ENCODE measurements at places on chromosomes 16 and 17.

- DNase-seq: peak; percentile 92
These were observed 353.1 kb downstream of the FOXL1 start for GRCh38 chr16:86931410-86931941.

DNA sequence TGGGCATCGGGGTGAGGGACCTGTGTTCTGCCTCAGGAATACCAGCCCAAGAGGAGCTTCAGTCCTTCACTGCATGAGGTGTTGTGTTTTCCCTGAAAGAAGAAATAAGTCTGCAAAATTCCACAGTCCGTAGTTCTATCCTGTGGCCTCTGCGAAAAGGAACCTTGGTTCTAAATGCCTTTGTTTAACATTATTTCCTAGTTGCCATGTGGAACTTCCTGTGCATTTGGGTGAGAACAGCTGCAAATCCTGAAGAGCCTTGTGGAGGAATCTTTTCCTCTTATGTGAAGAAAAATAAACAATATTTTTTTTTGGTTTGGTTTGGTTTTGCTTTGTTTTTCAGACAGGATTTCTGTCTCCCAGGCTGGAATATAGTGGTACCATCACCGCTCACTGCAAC, 9.8 kb downstream of the PSKH1 start:
- no peak for DNase-seq

DNA sequence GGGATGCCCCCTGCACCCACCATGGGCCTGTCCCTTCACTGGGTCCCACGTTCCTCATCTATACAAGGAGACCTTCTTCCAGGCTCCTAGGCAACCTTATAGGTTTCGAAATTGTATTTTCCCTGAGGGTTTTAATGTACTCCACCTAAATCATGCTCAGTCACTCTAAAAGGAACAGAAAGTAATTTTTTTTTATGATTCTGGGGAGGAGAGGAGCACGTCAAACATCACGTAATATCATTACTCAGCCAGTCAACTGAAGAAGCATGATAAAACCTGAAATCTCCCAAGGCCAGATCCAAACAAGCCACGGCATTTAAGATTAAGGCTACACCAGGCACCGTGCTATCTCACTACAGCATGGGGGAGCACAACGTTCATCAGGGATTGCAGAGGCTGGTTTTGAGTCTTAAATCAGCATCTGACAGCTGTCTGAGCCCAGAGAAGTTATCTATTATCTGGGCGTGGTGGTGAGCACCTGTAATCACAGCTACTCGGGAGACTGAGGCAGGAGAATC, 3.9 kb upstream of the TMEM114 start:
- no peak for DNase-seq

DNA sequence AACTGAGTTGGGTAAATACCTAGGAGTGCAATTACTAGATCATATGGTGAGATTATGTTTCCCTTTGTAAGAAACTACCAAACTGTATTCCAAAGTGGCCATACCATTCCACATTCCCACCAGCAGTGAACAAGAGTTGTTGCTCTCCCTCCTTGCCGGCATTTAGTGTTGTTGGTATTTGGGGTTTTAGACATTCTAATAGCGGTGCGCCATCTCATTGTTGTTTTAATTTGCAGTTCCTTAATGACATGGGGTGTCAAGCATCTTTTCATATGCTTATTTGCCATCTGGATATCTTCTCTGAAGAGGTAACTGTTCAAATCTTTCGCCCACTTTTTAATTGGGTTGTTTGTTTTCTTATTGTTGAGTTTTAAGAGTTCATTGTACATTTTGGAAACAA, 164.2 kb upstream of the LHX1 start:
- DNase-seq: no peak

- DNase-seq: no peak
These were observed 5.9 kb downstream of the RPUSD1 start for GRCh38 chr16:782258-782657.

- DNase-seq: peak; percentile 48
These were observed 4.4 kb downstream of the SHBG start for GRCh38 chr17:7634384-7634783.

- no peak for DNase-seq
These were observed 9.7 kb downstream of the ABCC12 start for GRCh38 chr16:48146131-48146530.

DNA sequence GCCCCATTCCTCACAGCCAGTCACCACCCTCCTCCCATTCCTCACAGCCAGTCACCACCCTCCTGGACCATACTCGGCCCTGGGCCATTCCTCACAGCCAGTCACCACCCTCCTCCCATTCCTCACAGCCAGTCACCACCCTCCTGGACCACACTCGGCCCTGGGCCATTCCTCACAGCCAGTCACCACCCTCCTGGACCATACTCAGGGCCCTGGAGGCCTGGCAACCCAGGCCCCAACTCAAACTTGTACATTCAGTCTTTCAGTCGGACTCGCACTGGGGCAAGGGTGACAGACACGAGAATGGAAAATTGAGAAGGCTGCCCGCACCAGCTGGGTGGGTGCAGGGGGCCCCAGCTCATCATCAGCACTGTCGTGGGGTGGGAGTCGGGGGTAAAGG, 30.4 kb upstream of the FOXK2 start:
- DNase-seq: peak; percentile 62

DNA sequence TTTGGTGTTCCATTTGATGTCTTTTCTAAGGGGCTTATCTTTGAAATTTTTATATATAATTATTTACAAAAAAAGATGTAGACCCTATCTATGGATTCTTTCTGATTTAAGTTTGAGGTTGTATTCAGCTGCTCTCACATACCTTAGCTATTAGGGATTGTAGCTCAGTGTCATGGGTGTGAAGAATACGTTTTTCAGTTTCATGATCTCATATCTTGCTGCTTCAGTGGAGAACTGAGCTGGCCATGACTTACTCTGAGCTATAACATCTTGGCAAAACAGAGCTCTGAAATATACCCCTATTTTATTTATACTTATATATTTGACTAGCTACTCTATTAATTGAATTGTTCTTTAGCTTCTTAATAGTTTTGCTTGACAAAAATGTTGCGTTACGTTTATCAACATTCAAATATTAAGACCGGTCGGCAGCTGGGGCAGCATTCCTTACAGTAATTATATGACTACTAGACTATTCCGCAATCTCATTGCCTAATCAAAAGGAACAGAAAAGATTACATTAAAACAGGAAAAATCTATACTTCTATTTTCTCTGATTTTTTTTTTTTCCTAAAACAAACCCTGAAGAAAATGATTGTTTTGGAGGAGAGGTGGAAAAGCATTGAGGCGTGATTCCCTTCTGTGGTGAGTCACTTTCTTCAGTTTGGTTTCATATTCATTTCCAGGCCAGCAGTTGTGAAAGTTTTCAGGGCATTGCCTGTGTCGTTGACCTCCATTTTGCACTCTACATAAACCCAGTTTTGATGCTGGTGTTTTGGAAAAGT, 24.1 kb upstream of the KRT24 start:
- DNase-seq: no peak

- DNase-seq: peak; percentile 21
These were observed 29.1 kb downstream of the AKAP1 start for GRCh38 chr17:57114085-57114673.

Measured in fibroblast of skin of back (primary cell).